Activated T-cell treated with anti-CD3 and anti-CD28 coated beads for 48 hours (primary cell): ENCODE measurements at places on chromosomes 7 and 10.

GRCh38 chr7:6015917-6016652 lies 7.0 kb downstream of the AIMP2 start:
- DNase-seq = no peak

DNA sequence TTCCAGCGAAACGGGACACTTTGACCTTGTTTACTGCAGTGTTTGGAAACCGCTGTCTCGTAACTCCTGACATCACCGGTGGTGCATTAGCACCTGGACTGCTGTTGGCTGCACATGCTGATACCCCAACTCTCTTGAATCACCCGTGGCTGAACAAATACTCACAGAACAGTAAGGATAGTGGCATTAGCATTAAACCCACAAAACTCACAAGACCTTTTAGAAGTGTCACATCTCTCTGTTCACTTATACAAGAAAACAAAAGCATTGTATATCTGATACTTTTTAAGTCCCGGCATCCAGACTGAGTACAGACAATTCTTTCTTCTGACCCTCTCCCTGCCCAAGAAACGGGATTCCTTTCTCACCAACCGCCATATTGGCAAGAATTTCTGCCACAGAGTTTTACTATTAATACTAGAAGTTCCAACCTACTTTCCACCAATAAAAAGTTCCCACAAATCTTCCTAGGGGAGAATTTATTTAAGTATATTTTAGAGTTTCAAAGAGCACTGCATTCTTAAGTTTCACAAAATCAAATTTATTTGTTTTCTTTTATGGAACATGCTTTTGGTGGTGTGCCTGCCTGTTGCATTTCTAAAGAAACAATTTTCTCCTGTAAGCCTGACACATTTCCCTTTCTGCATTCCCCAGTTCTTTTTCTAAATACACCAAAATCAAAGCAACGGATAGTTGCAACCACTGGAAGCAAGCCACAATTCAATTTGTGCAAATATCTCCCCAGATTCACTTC lies 208.4 kb upstream of the KLF14 start:
- DNase-seq = no peak

DNA sequence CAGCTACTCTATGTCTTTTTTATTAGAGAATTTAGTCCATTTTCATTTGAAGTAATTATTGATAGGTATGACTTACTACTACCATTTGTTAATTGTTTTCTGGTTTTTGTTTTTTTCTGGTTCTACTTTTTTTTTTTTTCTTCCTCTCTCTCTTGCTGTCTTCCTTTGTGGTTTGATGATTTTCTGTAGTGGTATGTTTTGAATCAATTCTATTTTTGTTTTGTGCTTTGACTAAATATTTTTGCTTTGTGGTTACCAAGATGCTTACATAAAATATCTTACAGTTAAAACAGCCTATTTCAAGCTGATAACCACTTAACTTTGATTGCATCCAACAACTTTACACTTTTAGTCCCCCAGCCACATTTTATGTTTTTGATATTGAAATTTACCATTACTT lies 3.3 kb upstream of the OR2F2 start:
- DNase-seq = no peak

DNA sequence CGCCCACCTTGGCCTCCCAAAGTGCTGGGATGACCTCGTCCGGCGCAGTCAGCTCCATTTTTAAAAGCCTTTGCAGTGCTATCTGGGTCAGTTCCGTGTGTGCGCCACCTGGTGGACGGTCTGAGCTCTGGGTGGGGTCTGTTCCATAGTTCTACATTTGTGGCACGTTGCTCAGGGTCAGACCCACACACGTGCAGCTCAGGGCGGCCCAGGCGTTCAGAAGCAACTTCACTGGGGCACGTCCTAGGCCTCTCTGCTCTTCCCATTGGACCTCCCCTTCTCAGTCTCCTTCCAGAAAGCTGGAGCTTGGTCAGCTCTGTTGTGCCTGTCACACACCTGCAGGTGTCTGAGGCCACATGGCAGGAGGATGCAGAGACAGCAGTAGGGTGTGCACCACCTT lies 137.9 kb downstream of the DNAJB6 start:
- no peak for DNase-seq

GRCh38 chr10:124650820-124651401 lies 93.3 kb downstream of the FAM53B start:
- DNase-seq = peak; percentile 51

DNA sequence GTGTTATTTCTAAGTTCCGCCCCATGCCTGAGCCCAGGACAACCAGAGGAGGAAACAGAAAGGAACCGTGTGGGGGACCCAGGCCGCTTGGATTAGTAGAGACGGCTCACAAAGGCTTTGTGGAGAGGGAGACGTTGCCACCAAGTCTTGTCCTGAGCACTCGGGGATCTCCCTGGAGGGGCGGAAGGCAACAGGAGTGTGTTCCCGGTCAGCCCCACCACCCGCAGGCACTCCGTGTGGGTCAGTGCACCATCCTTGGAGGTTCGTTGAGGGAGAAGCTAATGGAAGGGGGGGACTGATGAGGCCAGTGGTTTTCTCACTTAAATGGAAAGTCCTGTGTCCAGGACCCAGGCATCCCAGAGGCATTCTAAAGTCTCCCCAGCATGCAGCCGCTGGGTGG lies 26.7 kb upstream of the EN2 start:
- DNase-seq = no peak

DNA sequence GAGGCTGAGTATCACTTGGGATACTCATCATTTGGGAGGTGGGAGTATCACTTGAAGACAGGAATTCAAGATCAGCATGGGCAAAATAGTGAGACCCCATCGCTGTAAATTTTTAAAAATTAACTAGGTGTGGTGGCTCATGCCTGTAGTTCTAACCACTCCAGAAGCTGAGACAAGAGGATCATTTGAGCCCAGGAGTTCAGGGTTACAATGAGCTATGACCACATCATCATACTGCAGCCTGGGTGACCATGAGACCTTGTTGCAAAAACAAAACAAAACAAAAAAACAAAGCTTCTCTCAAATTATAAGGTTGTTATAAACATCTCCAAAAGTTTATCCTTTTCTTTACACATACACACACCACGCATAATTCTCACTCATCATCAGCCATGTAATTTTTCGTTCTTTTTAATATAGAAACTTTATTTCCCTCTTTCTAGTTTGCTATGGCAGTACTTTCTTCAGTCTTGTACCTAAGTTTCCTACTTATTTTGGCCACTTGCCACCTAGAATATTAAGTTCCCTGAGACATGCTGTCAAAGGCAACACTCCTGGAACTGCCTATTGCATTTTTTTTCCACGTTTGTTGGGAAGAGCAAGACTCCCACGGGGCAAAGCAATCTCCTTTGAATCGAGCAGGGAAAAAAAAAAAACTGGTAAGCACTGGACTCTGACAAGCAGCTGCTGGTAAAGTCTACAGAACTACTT lies 37.1 kb downstream of the SKIDA1 start:
- no peak for DNase-seq

DNA sequence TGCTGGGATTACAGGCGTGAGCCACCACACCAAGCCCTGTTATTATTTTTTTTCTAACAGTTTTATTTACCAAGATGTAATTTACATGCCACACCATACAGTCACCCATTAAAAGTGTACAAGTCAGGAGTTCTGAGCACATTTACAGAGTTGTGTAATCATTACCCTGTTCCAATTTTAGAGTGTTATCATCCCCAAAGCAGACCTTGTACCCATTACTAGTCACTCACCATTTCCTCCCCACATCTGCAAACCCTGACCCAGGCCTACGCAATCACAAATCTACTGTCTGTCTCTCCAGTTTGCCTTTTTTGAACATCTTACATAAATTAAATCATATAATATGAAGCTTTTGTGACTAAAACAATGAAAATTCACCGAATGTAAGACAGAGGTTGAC lies 402.9 kb upstream of the FOXK1 start:
- no peak for DNase-seq
